Stimulated activated CD4-positive, alpha-beta T cell treated with anti-CD3 and anti-CD28 coated beads, Interleukin-1b, Interleukin-23, amount 100 ng/mL, for 4 hours (primary cell): ENCODE measurements at places on chromosomes 12 and 14.
A peak's percentile ranks its signal among the peaks of the same experiment; 100 is the strongest.

DNA sequence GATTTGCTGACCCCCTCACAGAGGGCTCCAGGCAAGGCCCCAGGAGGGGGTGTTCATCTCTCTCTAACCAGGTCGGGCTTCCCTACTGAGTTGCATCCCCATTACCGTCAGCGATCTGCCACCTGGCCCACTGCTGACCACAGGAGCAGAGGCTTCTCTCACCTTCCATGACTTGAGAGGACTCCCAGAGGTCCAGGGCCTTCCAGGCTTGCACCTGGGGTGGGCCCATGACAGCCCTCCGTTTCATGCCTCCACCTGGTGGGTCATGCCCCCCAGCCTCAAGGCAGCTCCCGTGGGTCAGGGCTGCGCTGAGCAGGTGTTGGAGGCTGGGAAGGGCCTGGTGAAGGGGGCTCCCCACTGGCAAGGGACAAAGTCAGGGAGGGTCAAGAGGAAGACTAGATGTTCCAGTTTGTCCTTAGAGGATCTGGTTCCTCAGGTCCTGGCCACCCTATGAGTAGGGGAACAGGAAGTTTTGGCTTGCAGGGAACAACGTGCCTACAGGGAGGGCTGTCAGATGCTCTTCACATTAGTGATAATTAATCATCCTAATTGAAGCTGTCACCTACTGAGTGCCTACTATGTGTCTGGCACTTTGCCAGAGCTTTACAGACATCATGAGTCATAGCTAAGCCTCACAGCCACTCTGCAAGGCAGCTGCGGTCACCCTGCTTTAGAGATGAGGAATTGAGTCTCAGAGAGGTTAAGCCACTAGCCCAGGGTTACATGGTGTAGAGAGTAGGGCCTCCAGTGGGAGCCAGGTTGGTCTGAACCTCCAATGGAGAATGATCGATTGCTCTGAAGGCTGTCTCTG lies 13.8 kb downstream of the NFKBIA start:
- DNase-seq, result no peak

GRCh38 chr12:100612606-100613005 lies 39.1 kb downstream of the GAS2L3 start:
- DNase-seq, result no peak

DNA sequence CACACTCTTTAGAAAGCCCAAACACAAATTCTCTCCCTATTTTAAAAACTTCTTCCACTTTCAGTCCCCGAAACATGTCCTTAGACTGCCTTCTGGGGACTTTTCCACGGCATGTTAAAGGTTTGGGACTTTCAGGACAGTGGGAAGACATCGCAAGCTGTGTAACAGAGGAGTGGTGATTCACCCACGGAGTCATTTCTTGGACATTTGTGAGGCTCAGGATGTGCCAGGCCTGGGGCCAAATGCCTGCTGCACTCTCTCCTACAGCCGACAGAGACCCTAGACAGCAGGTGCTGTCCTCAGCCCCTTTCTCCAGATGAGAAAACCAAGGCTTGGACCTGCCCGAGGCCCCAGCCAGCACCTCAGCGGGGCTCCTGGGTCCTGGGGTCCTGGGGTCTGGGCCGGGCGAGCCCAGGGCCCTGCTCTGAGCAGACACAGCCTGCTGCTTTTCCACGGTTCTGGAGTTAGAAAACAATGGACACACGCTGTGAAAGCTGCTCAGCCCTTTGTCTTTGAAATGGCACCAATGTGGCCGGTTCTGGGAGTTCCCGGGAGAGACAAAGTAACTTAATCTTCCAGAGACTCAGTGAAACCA lies 370.2 kb upstream of the SFSWAP start:
- no peak for DNase-seq

DNA sequence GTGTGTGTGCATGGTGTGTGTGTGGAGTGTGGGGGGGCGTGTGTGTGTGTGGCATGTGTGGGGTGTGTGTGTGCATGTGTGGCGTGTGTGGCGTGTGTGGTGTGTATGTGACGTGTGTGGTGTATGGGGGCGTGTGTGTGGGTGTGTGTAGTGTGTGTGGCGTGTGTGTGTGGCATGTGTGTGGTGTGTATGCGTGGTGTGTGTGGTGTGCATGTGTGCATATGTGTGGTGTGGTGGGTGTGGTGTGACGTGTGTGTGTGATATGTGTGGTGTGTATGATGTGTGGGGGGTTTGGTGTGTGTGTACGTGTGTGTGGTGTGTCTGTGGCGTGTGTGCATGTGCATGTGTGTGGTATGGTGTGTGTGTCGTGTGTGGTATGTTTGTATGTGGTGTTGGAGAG lies 24.1 kb upstream of the CMKLR1 start:
- no peak for DNase-seq

DNA sequence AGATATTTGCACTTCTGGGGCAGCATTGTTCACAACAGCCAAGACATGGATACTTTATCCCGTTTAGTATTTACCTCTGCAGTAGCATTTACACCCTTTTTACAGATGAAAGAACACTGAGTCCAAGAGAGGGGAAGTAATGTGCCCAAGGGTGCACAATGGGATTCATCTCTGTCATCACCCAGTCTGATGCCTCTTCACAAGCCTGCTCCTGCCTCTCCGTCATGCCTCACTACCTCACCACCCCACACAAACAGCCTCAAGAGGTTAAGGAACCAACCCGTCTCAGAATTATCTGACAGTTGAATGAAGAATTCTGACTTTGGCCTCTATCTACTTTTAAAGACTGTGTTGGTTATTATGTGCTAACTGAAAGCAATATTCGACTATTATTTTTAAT lies 368.4 kb downstream of the ATP23 start:
- no peak for DNase-seq

DNA sequence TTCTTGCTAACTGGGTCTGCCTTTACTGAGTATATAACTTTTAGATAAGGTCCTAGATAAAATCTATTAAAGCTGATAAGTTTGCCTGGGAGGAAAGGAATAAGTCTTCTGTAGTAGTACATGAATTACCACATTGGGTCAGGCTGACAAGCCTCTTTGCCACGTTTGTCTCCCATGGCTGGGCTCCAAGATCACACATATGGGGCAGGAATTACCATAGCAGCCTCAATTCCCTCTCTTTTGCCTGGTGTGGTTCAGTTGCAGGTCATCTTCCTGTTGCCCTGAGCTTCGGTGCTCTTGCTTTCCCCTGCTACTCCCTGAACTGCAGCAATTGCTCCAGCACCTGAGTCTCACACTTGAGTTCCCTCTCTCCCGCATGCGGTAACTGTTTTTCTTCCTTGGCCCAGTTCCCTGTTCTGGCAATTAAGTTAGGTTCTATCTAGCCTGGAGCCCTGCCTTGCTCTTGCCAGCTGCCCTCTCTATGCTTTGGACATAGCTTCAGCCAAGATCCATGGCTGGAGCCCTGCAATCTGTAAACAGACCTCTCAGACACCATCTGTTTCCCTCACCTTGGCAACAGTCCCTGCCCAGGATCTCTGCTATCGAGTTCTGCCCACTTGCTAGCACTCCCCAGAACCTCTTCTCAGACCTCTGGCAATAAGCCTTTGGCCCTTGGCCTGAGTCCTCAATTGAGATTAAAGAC lies 5.8 kb upstream of the GLT8D2 start:
- no peak for DNase-seq

DNA sequence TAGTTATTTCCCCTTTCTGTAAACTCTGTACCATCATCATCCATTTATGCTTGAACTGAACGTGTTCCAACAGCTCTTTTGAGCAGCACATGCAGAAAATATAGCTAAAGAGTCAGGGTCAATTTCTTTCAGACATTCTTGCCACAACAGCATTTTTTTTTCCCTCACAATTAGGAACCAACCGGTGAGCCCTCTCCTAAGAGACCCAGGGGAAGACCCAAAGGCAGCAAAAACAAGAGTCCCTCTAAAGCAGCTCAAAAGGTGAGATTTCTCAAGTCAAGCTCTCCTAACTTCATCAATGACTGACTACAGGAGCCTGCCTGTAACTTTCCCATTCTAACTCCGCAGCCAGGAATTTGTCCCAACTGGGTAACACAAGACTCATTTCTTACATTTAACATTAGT lies 3.5 kb downstream of the HMGA2 start:
- DNase-seq, result no peak

DNA sequence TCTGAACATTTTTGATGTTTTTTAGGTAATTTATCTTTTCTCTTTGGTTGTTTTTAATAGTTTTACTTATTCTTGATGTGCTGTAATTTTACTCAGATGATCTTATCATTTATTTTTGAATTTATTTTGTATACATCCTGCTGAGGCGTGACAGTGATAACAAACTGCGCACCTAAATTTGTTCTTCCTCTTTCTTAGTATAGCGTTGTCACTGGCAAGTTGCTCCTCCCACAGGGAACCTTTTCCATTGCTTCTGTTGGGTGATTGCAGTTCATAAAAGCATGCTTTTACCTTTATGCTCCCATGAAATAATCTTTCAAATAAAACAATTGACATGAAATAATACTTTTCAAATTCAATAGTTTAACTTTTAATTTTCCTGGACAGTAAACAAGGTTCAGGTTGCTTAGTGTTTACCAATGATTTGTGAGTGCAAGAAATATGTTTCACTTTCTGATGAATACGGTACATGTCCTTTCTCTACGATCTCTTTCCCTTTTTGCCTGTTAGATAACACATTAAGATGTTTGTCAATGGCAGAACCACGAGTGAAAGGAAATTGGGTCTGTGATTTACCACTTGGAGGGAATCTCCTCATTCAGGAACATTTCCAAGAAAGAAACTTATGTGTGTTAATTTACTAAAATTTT lies 223.3 kb downstream of the CCDC91 start:
- DNase-seq, result no peak

- peak; percentile 83 for DNase-seq
These were observed 16.9 kb downstream of the ASB2 start for GRCh38 chr14:93959239-93960107.

GRCh38 chr12:29980304-29980703 lies 196.6 kb upstream of the TMTC1 start:
- no peak for DNase-seq
